Mucosa of gallbladder (tissue), 1 donor: ENCODE measurements at places on chromosomes 2 and 18.

DNA sequence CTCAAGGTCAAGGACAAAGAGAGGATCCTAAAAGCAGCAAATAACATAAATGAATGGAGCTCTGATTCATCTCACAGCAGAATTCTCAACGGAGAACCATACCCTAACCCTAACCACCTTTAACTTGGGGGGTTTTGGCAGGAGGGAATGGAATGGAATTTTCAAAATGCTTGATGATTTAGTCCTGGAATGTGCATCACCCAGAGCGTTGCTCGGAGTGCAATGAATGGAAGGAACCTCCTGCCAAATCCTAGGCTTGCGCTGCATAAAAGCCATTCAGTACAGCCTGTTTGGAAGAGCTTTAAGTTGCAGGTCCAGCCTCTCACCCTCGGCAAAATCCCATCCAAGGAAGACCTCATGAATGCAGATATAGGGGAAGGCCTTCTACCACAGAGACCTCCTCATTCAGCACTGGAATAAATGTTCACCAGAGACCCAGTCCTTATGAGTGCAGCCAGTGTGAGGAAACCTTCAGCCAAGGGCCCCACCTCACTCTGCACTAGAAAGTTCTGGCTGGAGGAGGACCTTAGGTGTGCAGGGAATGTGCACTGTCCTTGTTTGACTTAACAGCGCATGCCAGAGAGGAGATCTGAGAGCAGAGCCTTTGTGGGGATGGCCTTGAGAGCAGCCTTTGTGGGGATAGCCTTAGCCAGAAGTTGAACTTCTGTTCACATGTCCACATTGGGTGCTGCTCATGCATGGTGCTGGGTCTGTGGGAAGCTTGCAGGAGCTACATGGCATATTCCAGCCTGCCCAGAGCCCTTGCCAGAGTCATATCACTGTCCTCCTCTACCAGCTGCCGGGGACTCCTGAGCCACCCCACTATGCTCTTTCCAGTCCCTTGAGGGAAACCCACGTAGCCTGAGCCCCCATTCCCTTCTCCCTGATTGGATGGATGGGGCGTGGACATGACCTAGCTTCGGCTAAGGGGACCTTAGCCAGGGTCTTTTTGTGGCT lies 30.5 kb downstream of the ASB1 start:
- no peak for DNase-seq

- DNase-seq: no peak
These were observed 1.4 kb upstream of the UCN start for GRCh38 chr2:27309651-27310050.

DNA sequence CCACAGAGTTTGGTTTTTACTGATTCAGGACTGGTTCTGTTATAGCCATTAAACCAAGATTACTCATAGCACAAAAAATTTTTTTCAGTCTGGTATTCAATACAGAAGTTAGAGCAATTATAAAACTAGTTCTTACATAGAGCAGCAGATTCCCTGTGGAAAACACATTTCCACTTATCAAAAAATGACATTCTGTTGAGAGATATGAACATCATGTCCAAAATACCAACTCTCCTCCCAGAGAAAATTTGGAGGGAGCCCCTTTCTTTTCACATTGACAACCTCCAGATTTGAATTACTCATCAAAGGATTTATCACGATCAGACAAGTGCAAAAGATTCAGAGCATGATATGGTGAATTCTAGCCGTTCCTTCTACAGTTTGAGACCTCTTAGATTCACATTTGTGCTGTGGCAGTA lies 126.8 kb upstream of the SERPINE2 start:
- DNase-seq: no peak

GRCh38 chr2:3459185-3460015 lies 59.9 kb downstream of the ADI1 start:
- no peak for DNase-seq

DNA sequence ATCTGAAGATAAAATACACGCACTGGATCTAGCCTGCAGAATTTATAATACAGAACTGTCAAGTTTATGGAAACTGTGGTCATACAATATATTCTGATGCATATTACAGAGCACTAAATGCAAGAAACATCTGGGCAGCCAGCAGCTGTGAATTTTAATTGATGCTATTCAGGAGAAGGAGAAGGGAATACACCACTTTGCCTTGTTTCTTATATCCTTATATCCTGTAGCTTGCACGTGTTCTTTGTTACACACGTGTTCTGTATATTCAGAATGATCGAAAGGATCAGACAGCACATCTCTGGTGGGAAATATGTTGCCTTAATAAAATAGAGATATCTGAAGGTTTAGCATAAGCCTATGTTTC lies 335.8 kb downstream of the AGPS start:
- no peak for DNase-seq

DNA sequence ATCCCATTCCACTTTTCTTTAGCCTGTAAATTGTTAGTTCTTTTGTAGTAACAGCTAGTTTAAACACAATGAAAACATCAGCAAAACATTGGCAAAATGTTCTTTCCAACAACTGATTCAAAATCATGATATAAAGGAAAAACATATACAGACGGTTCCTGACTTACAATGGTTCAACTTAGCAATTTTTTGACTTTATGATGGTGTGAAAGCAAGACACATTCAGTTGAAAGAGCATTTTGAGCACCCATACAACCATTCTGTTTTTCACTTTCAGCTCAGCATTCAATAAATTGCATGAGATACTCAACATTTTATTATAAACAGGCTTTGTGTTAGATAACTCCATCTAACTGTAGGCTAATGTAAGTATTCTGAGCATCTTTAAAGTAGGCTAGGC lies 185.1 kb downstream of the NOL4 start:
- DNase-seq: no peak

DNA sequence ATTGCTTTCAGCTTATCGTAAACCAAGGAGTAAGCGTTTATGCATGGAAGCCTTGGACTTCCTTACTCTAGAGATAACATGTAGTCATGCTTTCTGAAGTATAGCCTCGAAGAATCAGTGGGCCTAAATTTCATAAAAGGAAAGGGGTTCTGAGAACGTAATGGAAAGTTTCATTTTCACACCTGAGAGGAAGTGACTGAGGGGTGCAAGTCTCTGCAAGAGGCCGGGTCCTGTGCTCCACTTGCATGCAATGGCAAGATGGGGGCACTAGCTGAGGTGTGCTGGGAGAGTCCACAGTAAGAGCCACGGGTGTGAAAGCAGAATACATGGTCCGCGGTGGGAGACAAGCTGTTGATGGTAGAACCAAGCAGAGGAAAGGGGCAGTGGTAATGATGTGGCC lies 36.5 kb upstream of the C1D start:
- DNase-seq: no peak
